ENCODE measurements at places on chromosomes 13 and 19.

DNA sequence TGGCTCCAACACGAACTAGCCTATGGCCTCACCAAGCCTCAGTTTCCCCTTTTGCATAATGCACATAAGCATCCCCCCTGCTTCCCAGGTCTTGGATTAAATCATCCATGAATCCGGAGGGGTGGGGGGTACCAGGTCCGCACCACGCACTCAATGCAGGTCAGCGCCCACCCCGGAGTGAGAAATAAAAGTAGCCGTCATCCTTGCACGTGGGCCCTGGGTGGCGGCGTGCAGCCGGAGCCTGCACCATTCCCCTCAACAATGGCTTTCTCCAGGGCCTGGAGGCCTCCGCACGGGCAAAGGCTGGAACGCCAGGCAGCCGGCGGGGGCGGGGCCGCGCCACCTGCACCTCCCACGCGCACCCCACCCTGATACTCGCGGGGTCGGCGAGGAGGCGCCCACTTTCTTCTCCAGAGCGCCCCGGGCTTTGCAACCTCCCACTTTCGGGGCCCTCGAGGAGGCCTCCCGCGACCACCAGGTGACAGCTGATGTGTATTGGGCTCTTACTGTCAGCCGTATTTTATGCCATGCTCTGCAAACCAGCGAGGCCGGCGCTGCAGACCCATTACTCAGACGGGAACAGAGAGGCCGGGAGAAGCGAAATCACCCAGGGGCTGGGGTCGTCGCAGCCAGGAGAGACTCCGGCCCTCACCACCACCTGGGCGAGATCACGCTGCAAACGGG, 767 bp upstream of the GADD45B start:
- peak; percentile 63 for DNase-seq

GRCh38 chr13:109211616-109212015, 574.8 kb downstream of the IRS2 start:
- DNase-seq: peak; percentile 86

DNA sequence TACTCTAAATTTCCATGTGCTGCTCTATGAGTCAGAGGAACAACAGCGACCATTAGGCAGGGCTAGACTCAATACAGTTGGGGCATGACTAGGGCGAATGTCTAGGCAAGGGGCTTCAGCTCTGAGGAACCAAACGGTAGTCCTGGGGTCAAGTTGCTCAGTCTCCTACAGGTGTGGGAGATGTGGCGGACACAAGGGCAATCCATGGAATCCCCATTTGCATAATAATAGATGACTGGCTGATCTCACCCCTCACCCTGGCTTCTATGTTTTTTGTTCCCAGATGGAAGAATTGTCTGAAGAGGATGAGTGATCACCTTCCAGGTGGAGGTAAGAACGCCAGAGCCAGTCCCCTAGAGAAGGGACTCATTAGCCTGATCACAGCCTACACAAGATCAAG, 1048.2 kb upstream of the MIR17HG start:
- no peak for DNase-seq

DNA sequence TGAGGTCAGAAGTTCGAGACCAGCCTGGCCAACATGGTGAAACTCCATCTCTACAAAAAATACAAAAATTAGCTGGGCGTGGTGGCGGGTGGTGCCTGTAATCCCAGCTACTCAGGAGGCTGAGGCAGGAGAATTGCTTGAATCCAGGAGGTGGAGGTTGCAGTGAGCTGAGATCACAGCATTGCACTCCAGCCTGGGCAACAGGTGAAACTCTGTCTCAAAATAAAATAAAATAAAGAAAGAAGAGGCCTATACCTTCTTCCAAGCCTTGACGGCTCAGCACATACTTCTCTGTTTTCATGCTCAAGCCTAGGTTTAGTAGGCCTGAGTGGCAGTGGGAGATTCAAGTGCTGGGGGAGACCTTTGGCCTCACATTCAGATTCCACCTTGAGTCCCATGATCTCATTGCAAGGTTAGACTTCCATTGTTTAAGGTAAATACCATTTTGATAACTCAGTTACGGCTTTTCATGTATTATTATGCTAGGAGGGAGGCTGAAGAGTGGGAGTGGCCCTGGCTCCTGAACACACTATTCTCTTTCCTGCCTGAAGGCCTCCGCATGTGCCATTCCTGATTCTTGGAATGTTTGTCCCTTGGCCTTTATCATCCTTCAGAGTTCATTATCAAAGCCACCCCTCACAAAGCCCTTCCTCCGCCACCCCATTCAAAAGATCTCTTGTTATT, 1.6 kb upstream of the SPINT2 start:
- DNase-seq: peak; percentile 57

DNA sequence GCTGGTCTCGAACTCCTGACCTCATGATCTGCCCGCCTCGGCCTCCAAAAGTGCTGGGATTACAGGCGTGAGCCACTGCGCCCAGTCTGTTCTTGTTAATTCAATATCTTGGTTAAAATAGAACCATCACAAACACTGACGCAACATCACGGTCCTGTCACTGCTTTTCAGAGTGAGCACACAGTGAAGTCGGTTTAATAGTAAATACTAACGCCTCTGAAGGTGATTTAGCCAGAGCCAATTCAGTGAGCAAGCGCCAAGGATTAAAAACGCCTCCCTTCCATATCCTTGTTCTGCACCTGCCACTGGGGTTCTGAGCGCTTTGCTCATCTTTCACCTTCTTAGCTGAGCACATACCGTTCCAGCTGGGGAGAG, 30.3 kb downstream of the LAMP1 start:
- DNase-seq: no peak

- DNase-seq: no peak
Measured at GRCh38 chr19:6793973-6794372, 21.5 kb downstream of the VAV1 start.

GRCh38 chr13:32824675-32825074, 191.5 kb upstream of the KL start:
- DNase-seq: peak; percentile 89

DNA sequence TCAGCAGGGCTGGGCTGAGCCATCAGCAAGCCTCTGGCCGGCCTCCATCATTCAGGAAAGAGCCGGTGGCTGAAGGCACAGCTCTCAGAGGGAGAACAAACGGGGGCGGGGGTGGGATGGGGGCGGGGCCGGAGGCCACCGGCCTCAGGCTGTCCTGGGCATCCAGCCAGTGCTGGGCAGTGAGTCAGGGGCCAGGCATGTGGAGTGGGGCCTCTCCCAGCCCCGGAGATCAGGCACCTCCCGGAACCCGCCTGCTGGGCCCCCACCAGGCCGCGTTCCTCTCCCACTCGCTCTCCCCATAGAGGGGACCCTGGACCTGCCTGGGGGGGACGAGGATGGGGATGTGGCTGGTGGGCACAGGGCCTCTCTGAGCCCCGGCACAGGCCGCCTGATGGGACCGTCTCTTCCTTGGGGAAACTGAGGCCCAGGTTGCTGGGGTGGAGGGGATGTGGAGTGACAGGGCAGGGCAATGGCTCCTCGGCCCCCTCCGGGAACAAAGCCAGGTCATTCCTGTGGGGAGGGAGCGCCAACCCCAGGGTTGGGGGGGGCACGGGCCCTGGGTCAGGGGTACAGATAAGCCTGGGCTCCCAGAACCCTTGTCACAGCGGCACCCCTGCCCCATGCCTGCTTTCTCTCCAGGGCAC, 12.9 kb downstream of the SPC24 start:
- peak; percentile 76 for DNase-seq

GRCh38 chr19:2631213-2631821, 71.2 kb downstream of the GNG7 start:
- DNase-seq: no peak

GRCh38 chr13:92197669-92198068, 799.2 kb downstream of the GPC5 start:
- no peak for DNase-seq

Data from Caco-2 (cell line).